ENCODE measurements at places on chromosomes 4 and X. TPM values are rescaled to one million over a fixed set of nuclear protein-coding genes. Genes with fewer than 3 reads are reported as not detected.

DNA sequence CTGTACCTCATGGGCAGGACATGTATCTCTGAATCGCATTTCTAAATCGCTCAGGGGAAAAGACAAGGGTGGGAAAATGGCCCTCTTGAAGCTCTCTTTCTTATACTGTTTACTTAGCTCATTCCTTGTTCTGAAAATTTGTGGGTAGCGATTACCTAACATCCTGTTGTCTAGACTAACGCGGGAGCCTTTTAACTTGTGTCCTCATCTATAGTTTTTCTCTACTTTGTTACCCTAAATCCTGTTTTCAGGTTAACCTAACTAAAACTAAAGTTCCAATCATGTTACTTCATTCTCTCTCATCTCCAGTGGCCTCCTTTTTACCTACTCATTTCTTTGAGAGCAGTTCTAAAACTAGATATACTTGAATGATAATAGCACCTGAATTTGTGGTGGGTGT is 45.0 kb downstream of the SNX25 start:
- DNase-seq = no peak

DNA sequence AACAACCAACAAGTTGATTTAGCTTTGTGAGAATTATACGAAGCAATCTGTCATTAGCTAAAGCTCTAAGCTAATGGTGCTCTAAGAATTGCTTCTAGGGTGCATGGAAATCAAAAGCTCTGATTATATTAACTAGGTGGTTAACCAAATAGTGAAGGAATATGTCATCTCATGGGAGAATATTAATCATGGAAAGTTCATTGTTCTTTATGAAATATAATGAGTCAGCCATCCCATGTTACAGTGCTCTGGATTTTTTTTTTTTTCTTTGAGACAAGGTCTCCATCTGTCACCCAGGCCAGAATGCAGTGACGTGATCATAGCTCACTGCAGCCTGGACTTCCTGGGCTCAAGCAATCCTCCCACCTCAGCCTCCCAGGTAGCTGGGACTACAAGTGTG is 10.5 kb downstream of the DCAF8L2 start:
- no peak for DNase-seq

GRCh38 chrX:24870143-24870542 is 145.6 kb downstream of the ARX start:
- DNase-seq = no peak

DNA sequence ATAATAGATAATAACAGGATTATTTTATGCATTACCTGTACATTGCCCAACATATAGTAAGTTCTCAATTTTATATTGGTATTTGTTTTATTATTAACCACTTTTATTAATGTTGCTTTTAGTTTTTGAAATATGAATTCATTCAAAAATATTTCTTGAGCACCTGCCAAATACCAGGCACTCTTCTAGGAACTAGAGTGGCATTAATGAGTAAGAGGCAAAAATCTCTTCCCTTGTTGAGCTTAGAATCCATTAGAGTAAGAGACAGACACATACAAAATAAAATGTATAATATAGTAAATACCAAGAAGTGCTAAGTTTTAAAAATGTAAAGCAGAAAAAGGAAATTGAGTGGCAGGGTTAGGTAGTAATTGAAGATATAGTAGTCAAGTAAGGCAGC is 45.8 kb downstream of the TET2 start:
- no peak for DNase-seq

DNA sequence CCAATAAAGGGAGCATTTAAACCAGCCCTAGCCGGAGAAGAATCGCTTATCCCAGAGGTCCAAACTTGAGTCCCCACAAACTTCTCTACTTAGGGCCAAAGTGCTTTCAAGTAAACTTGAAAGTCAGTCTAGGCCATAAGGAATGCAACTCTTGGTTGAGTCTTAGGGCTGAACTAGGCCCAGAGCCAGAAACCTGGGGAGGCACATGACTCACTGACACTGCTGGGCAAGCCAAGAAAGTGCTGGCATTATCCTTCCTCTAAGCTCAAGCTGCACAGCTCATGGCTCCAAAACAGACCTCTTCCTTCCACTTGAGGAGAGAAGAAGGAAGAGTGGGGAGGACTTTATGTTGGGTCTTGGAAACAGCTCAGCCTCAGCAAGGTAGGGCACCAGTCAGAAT is 1257.3 kb upstream of the DIAPH2 start:
- no peak for DNase-seq

GRCh38 chr4:184384056-184384809 is 90.1 kb downstream of the IRF2 start:
- peak; percentile 58 for DNase-seq

GRCh38 chrX:152588206-152588605 is 49.5 kb upstream of the GABRQ start:
- DNase-seq = no peak

GRCh38 chr4:185730387-185730786 is 81.6 kb downstream of the SORBS2 start:
- peak; percentile 55 for DNase-seq

- DNase-seq = no peak
These were observed 41.1 kb downstream of the NELFA start for GRCh38 chr4:1967512-1968149.

- DNase-seq = peak; percentile 47
These were observed 584 bp downstream of the SUV39H1 start for GRCh38 chrX:48696909-48697727.

- peak; percentile 26 for DNase-seq
These were observed 49.3 kb downstream of the SORCS2 start for GRCh38 chr4:7241597-7242125.

DNA sequence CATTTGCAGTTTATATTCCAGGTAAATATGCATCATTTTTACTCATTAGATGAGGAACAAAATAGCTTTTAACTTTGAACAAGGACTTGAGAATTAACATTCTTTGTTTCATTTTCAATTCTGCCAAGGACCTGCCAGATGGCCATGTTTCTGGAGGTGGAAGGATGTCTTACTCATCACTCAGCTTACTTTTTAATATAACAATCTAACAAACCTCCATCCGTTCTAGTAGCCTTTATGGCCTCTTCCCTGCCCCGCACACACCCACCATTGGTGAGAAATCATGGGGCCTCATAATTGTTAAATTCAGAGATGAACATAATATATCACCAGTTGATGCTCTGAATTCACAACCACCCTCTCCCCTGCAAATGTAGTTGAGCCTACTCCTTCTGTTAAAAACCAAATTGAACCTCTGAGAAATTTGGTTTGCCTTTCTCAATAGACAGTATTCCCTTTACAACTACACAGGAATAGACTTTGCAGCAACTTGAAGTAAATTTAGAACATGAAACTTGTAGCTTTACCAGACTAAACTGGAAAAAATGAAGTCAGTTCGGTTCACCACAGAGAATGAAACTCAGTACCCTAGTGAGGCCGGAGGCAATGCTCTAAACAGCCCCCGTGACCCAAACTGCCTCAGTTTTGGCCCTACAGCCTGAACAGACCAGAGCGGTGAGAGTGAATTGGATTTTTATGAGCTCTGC is 50.1 kb upstream of the ACSL4 start:
- DNase-seq = no peak

GRID2 gene
- not detected for total RNA-seq

PRIMPOL gene
- 10.9 TPM for total RNA-seq

GSX2 gene
- total RNA-seq = not detected

C4orf51 gene
- total RNA-seq = not detected

Data from Right ventricle myocardium superior (tissue), 1 donor.